AG09309 (cell line): ENCODE measurements at places on chromosomes 1 and 21.

DNA sequence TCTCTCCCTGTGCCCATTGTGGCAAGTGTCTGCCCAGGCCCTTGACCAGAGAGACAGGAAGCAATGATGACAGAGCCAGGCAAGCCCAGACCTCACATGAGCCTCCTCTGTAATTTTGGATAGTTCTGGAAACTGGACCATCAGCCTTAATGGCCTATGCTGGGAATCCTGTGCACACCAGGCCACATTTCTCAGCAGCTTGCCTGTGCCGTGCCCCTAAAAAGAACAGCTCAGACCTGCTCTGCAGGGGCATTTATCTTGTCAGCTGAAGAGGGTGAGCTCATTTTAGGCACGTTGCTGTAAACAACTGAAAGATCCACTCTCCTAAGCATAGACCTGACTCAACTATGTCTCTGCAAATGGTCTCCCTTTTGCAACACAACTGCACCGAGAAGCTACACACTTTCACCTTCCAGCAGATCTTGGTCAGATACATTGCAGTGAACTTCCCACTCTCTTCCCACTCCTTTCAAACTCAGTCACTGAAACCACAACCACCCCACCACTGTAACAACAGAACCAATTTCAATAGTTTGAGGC, 53.5 kb upstream of the BACH1 start:
- DNase-seq = no peak

DNA sequence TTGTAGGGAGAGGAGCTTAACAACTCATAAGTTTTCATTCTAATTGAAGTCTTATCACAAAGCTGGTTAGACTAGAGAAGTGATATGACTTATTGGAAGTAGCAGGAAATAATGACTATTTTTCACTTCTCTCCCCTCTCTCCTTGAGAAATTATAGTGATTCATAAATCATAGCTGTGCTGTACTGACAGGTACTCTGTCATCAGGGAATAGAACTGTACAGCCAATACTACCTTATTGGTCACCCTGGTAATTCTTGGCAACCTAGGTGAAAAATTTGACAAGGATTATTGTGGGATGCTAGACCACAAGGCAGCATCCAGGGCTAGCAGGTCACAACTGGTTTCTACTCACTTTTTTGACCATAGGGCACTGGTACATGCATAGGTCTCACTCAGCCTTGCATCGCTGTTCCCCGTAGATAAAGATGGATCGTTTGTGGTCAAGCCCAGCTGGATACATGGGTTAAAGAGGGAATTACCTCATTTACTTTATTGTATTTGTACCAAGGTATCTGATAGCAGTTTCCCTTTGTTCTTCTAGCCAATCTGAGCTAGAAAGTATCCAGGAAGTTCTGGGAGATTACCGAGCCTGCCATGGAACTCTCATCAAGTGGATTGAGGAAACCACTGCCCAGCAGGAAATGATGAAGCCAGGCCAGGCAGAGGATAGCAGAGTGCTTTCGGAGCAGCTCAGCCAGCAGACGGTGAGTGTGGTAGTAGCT, 113.6 kb downstream of the MACF1 start:
- no peak for DNase-seq

DNA sequence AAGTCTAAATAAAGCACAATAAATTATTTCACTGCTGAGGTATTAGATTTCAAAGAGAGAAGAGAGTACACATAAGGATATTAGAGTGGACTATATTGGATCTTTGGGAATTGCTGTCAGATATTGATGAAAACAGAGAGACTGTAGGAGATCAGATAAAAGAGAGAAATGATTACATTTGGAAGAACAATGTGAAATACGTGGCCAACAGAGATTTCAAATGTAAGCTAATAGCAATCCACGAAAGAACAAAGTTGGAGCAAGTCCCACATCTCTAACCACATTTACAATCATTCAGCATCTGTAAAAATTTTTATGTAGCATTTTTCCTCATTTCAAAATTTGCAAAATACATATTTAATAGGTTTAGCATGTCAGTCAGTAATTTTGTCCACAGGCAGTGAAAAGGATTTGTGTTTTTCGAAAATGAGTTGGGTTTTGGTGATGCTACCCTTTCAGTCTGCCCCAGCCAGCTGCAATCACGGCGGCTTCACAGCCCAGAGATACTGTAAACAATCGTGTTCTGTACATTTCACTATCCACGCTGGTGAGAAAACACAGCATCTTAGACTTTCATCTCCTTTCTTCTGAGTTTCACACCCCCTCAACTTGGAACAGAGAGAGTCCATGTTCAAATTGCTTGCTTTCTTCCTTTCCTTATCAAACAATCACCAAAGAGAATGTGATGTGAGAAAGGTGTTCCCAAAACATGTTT, 209.1 kb upstream of the LYPLAL1 start:
- no peak for DNase-seq

DNA sequence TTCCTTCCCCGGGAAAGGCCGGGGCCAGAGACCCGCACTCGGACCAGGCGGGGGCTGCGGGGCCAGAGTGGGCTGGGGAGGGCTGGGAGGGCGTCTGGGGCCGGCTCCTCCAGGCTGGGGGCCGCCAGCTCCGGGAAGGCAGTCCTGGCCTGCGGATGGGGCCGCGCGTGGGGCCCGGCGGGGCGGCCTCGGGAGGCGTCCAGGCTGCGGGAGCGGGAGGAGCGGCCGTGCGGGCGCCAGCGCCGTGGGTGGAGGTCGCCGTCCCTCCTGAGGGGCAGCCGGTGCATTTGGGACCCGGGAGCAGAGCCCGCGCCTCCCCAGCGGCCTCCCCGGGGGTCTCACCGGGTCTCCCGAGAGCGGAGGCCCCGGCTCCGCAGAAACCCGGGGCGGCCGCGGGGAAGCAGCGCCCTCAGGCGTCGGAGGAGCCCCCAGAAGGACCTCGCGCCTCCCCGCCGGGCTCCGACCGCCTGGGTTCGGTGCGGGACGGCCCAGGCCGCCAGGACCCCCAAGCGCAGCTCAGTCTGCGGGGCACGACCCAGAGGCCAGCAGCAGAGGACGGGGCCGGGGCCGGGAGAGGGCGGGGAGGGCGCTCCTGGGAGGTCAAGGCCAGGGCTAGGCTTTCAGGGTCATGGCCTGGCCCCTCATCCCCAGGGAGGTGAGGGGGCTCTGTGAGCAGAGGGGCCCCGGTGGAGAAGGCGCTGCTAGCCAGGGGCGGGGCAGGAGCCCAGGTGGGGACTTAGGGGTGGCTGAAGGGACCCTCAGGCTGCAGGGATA, 7.2 kb upstream of the SLX9 start:
- no peak for DNase-seq

DNA sequence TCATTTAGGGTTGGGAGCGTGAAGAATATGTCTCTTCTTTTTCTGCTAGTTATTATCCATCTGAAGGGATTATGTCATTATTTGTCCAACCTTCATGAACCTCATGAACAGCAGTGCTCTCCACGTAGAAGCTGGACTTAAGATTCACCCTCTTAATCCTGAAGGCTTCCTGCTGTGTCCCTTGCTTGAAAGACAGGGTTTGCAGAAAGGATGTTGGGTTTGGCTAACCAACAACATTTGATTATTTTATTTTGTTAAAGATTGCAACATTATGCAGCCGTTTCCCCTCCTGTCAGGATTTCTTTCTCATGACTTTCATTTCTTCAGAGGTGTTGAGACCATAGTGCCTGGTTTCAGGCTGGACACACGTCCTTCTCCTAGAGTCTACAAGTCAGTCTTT, 75.2 kb downstream of the NGF start:
- no peak for DNase-seq

- no peak for DNase-seq
Observed at GRCh38 chr1:183124259-183124658, 61.8 kb upstream of the LAMC2 start.
